ENCODE measurements at places on chromosomes 12 and 14.

DNA sequence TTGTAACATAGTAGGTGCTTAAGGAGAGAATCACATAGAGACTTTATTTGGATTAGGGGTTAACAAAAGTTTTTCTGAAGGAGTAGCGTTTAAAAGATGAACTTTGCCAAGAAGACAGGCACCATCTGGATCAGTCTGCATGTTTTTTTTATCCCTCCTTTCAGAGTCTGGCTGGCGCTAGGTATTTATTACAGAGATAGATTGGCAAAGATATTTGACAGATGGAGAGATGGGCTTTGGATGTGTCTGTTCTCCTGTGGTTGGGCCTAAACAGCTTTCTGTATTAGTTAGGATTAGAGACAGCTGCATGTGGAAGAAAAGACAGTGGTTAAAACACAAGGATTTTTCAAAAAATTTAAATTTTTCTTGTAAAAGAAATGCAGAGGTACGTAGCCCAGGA is 133.9 kb downstream of the C12orf75 start:
- DNase-seq = peak; percentile 31

DNA sequence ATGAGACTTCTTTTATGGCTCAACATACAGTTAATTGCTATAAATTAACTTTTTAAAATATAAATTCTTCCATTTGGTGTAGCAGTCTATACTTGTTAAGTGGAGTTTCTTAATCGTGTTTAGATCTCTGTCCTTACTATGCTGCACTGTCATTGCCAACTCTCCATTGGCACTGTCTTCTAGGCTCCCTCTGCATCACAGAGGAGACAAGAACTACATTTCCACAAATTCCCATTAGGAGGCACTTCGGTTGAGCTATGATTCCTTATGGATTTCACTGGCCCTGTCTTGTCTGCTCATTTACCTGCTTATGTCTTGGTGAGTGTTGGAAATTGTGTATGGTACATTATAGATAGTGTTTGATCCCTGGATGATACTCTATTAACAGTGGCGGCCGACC is 630.9 kb upstream of the ATXN7L3B start:
- DNase-seq = no peak

GRCh38 chr12:129599406-129599805 is 304.4 kb downstream of the TMEM132D start:
- DNase-seq = peak; percentile 78

- DNase-seq = no peak
Measured at GRCh38 chr12:123433615-123434014, 2.9 kb downstream of the RILPL2 start.

All from fibroblast of skin of abdomen (primary cell).